Activated naive CD4-positive, alpha-beta T cell (primary cell): ENCODE measurements at places on chromosomes 7 and 10.

DNA sequence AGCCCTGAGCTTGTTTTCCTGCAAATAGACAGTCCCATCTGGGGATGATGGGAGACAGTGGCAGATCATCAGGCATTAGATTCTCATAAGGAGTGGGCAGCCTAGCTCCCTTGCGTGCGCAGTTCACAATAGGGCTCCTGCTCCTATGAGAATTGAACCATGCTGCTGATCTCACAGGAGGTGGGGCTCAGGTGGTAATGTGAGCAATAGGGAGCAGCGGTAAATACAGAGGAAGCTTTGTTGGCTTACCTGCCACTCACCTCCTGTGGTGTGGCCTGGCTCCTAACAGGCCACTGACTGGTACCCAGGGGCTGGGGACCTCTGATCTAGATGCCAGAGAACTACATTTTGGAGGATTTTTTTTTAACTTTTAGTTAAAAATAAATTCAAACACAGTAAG, 434.8 kb upstream of the MKI67 start:
- no peak for DNase-seq

DNA sequence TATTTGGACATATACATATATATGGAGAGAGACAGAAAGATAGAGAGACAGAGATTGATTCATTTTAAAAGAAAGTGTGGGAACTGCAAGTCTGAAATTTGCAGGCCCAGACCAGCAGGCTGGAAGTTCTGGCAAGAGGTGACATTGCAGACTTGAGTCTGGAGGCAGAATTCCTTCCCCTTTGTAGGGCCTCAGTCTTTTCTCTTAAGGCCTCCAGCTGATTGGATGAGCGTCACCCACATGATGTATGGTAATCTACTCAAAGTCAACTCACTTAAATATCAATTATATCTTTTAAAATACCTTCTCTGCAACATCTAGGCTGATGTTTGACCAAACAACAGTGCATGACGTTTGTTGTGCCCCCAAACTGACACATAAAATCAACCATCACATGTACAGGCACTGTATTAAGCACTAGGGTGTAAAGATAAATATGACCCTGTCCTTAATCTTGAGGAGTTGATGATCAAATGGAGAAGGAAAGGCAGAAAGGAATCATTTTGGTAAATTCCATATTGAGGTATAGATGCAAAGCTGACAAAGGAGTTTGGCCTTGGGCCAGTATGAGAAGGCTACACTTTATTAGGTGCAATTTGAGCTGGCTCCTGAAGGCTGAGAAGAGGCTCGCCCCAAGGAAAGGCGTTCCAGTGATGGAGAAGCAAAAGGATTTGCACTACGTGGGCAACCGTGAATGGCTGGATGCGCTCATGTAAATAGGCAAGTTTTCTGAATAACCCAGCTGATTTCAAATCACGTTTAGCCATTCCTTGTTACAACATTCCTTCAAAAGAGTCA, 52.6 kb downstream of the BPGM start:
- DNase-seq, result no peak

- no peak for DNase-seq
Observed at GRCh38 chr10:1188558-1189135, 132.5 kb downstream of the WDR37 start.

- DNase-seq, result no peak
Observed at GRCh38 chr10:29105516-29106215, 183.2 kb upstream of the LYZL1 start.

DNA sequence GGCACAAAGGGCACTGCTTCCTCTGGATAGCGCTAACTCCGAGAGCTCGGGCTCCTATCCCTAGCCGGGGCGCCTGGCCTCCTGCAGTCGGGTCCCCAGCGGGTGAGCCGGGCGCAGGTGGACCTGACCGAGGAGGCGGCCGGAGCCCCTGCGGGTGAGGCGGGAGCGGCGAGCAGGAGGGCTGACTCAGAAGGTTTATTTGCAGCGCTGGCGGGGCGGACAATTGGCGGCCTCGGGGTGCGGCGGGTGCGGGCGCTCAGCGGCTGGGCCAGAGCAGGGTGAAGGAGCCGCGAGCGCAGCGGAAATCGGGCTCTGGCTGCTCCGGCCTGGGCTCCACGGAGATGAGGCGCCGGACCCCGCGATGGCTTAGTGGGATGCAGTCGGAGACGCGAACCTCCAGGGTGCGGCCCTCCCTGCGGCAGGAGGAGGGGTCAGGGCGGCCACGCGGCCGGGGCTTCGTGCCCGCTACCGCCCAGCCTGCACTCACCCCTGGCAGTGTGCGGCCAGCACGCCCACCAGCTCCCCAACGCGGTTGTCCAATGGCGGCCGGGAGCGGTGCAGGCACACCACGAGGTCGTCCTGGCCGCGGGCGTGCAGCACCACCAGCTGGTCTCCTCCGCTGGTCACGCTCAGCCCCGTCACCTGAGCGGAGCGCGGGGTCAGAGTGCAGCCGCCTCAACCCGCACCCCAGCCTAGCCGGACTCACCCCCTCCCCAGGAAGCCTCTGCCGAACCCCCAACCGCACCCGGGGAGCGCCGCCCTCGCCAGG, 16.1 kb downstream of the MYO1G start:
- DNase-seq, result no peak

DNA sequence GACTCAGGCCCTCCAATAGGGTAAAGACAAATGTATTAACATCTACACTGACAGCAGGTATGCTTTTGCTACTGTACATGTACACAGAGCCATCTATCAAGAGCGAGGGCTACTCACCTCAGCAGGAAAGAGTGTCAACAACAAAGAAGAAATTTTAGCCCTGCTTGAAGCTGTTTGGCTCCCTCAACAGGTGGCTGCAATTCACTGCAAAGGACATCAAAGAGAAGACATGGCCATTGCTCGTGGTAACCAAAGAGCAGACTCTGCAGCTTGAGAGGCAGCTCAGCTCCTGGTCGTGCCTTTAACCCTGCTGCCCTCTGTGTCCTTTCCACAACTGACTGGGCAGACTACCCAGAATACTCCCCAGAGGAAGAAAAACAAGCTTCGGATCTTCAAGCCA, 5.1 kb downstream of the AKR1B15 start:
- DNase-seq, result no peak

DNA sequence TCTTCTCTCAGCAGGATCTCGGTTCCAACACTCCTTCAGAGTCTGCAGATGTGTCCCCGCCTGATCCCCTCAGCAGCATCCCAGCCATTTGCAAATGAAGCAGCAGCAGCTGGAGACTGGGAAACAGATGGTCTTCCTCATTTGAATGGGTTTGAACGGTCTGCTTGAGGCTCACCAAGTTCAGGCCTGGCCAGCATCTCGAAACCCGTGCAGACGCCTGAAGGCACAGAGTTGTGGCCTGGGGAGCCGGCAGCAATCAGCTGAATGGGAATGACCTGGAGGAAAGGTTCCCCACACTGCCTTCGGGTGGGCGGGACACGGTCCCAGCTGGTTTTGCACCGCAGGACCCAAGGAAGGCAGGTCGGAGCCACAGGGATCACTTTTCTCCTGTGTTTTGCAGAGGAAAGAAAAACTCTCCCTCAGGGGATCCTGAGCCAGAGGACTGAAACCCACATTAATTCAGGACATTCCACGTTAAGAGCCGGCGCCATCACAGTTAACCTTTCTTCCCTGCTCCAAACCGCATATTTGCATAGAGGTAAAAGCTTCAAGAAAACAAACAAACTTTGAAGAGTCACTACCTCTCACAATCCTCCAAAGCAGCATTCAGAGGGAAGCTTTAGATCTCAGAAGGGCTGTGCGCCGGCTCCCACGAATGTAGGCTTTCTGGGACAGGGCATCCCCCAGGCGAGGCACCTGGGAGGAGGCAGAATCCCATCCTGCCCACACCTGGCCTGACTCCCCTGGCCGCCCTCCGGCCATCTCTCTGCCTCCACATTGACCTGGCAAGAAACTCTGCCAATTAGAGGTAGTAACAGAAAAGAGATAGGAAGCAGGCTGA, 17.7 kb downstream of the FGFR2 start:
- DNase-seq, result no peak

- no peak for DNase-seq
Observed at GRCh38 chr10:130483691-130484467, 347.7 kb downstream of the GLRX3 start.
